Cerebellar nuclear complex (tissue), 1 donor: ENCODE measurements at places on chromosomes 4 and X.

DNA sequence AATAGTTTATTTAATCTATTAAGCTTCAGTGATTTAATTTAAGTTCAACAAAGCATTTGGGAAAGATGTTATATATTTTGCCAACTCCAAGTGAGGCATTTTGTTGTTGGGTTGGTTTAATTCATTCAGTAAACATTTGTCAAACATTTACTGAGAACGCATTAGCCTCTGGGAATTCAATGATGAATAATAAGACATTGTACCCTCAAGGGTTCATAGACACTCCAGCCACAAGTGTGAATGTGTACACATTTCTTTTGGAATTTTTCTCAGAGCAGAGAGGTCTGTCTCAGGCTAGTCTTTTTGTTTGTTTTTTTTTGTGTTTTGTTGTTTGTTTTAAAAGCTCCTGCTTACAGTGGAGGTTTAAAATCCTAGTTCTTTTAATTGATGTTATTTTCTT, 203.9 kb downstream of the SOWAHB start:
- no peak for DNase-seq

DNA sequence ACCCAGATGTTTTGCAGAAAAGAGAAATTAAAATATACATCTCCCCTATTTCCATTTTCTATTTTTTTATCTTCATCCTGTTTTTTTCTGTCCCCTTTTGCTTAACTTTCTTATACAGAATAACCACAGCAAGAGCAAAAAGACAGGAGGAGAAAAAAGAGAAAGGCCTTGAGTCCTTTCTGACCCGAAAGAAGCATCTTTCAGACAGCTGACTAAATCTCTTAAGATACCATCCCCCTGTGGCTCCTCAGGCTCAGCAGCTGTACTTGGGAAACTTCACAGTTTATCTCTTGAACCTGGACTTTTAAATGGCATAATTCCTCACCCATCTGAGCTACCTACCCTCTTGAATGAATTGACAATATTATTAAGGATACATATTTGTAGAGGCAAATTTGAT, 100.2 kb downstream of the FIP1L1 start:
- no peak for DNase-seq

GRCh38 chr4:121336706-121337105, 44.1 kb downstream of the QRFPR start:
- DNase-seq, result no peak

DNA sequence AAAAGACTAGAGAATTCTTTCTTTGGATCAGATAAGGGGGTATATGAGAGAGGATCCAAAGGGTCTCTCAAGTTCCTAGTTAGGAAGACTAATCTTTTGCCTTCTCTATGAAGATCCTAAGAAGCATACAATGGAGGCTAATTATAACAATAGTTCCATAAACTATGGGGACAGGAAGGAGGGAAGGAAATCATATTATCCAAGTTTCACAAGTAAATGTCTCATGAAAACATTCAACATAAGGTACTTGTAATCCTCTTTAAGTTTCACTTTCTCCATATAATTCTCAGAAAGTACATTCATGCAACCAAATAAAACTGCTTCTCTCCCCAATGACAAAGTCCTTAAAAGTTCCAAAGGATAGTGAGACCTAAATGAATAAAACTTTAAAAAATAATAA, 27.1 kb downstream of the STX18 start:
- DNase-seq, result no peak

DNA sequence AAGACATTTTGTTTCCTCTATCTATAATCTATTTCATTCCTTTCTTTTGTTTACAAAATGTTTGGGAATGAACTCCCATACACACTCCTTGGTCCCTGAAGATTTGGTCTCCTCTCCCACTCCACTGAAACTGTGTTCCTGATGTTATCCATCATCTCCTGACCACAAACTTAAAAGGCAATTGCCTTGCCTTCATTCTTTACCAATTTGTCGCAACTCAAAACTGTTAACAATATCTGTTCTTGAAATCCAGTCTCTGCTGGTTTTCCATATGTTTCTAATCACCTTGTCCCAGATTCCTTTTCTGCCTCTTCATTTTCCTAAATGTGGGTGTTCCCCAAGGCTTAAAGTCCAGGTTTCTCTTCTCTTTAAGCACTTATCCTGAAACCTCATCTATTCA, 262.2 kb upstream of the TTC29 start:
- DNase-seq, result no peak

DNA sequence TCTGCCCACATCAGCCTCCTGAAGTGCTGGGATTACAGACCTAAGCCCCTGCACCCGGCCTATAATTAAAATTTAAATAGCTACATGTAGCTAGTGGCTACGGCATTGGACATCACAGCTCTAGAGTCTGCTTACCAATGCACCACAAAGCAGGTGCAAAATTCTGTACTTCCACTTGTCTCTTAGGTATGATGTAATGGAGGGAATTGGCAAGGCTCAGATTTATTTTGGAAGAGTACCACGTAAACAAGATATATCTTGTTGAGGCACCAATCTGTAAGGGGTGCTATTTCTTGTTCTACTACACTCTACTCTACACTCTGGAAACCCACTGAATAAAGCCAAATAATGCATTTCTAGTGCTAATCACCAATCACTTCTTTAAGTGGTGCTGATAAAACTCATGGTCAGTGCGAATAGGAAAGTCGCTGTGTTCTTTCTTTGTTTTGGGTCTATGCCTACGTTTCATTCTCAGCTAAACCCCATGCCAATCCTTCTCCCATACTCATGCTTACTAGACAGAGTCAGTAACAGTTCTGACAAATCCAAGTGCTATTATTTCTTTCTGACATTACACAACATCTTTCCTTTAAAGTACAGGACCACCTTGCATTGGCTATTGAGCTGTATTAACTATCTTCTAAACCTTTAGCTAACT, 92.3 kb downstream of the GC start:
- no peak for DNase-seq

DNA sequence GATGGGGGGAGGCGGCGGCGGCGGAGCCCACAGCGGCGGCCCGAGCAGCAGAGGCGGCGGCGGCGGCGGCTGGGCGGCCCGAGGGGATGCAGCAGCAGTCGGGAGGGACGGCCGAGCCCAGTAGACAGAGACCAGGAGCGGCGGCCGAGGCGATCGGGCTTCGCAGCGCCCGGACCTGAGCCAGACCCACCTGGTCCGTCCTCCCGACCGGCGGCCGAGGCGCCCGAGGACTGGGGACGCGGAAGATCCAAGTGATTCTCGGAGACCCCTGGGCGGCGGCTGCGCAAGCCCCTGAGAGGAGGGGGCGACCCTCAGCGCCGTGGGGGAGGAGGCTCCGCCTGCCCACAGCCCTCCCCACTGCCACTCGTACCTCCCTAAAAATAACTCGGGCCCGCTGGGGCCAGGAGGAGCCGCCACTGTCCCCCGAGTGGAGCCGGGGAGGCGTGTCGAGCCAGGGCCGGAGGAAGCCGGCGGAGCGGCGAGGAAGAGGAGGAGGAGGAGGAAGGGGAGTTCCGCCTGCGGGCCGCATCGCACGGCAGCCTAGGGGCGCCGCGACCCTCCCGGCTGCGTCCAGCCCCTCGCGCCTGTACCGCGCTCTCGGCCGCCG, 608 bp downstream of the RAPGEF2 start:
- DNase-seq, result no peak

DNA sequence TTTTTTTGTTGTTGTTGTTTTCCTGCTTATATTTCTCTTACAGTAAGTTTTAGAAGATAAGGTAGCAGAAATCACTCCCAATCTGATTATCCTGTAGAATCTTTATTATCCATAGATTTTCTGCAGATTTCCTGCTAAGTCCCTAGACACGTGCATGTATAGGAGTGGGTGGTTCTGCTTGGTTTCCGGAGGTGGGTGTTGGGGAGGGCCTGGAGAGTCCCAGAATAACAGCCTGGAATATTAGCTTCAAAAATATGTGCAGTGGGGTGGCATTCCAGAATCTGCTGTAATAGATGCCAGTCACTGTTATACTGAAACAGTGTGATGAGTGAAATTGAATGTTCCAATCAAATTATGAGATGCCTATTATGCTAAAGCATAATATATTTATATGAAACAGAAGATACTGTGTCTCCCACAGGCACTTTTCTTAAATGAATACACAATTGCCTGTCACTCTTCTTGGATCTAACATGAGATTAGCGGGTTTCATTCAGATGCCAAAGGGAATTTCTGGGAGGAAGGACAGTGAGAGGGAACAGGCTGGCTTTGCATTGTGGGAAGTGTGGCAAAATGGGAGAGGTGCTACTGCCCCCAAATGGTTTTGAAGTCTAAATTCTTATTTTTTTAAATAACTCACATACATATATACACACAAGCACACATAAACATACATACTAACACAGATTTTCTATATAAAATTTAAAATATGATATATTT, 37.6 kb downstream of the C4orf50 start:
- no peak for DNase-seq

DNA sequence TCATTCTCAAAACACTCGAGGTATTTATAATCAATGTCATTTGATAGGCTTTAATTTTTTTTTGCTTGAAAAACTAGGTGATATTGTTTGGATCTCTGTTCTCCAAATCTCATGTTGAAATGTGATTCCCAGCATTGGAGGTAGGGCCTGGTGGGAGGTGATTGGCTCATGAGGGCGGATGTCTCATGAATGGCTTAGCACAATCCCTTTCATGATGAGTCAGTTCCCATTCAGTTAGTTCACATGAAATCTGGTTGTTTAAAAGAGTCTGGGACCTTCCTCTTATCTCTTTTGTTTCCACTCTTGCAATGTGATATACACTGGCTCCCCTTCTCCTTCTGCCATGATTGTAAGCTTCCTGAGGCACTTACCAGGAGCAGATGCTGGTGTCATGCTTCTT, 638.7 kb downstream of the DMD start:
- DNase-seq, result no peak

DNA sequence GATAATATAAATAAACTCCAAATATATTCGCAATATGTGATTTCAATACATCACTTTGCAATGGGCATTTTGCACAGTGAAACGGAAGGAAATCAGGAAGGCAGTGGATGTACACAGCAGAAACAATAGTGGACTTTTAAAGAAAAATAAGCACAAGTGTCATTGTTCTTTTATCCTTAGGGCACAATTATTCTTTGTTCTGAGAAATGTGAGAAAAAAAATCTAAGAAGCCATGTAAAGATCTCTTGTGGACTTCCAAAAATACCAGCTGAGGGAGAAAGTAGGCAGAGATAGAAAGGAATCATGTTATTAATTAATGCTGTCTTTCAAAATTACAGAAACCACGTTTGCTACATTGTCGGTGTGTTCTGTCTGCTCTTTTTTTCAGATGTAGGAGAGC, 17.6 kb upstream of the PRRG1 start:
- no peak for DNase-seq

- peak; percentile 0 for DNase-seq
Observed at GRCh38 chrX:102067966-102068723, 57.3 kb upstream of the TCEAL2 start.

GRCh38 chrX:55907968-55908607, 190.5 kb downstream of the RRAGB start:
- no peak for DNase-seq

- DNase-seq, result no peak
Observed at GRCh38 chr4:106707776-106708463, 328.2 kb downstream of the DKK2 start.

- DNase-seq, result no peak
Observed at GRCh38 chr4:110415041-110415440, 60.9 kb upstream of the ENPEP start.

DNA sequence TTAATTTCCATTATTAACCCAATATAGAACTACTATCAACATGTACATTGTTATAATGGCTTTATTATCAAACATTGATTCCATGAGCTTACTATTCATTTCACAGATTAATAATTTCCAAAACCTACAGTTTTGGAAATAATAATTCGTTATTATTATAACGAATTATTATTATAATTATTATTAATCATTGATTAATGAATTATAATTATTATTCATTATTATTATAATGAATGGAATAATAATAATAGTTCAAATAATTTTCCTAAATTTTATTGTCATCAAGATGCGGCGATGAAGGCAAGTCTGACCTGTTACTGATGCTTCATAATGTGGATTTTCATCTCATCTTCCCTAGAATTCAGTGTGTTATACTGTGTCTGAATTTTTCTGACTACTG, 22.0 kb downstream of the CTSO start:
- no peak for DNase-seq

- DNase-seq, result peak; percentile 72
Observed at GRCh38 chr4:140673729-140674128, 82.5 kb downstream of the TBC1D9 start.

- no peak for DNase-seq
Observed at GRCh38 chr4:121213940-121214339, 49.8 kb upstream of the TNIP3 start.

- DNase-seq, result no peak
Observed at GRCh38 chr4:26252349-26253025, 68.3 kb upstream of the RBPJ start.

- DNase-seq, result no peak
Observed at GRCh38 chr4:139175646-139176301, 1.2 kb downstream of the ELF2 start.

DNA sequence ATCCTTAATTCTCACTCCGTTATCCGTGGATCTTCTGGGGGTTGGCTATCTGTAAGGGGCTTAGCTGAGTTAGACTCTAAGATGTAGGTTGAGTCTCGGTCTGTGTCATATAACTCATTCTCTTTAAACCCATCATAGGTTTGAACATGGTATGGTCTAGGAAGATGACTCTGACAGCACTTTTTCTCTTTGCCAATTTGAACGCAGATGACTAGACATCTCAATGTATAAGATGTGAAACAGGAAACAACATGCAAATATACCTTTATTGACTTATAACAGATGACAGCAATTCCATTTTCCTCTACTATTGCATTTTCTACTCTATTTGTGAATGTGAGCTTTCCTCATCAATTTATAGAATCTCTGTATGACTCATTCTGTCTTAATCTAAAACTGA, 634.8 kb upstream of the MAGEB2 start:
- no peak for DNase-seq

GRCh38 chr4:118842055-118842454, 6.1 kb upstream of the SEC24D start:
- no peak for DNase-seq

DNA sequence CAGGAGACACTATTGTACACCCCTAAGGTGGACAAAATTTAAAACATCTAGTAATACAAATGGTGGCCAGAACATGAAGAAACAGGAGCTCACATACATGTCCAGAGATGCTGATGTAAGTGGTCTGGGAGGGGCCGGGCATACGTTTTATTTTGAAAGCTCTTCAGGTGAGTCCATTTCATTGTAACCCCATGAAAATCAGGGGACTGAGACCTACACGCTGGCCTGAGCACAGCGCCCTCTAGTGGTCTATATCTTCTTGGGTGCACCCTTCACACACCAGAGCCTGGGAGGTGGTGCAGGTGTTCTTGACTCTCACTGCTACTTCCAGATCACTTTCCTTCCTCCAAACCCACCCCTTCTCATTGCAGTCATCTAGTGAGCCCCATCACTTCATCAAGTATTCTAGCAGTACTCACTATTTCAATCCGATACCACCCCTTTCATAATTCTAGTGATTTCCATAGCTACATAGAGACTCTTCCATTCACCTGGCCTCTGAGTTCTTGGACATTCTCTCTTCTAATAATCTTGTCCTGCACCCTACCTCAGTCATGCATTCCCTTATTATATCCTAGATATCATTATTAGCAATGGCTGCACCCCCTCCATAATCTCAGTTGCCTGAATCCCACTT, 4.3 kb upstream of the TLR6 start:
- DNase-seq, result no peak

GRCh38 chrX:114584375-114584943, 573 bp downstream of the HTR2C start:
- no peak for DNase-seq

GRCh38 chr4:104044369-104044768, 324.6 kb upstream of the TACR3 start:
- DNase-seq, result no peak

- DNase-seq, result no peak
Observed at GRCh38 chr4:112979881-112980421, 69.5 kb upstream of the ANK2 start.
